ENCODE measurements at places on chromosomes 2 and 18.

GRCh38 chr2:239775623-239776435 is 249.3 kb downstream of the NDUFA10 start:
- DNase-seq, result no peak

DNA sequence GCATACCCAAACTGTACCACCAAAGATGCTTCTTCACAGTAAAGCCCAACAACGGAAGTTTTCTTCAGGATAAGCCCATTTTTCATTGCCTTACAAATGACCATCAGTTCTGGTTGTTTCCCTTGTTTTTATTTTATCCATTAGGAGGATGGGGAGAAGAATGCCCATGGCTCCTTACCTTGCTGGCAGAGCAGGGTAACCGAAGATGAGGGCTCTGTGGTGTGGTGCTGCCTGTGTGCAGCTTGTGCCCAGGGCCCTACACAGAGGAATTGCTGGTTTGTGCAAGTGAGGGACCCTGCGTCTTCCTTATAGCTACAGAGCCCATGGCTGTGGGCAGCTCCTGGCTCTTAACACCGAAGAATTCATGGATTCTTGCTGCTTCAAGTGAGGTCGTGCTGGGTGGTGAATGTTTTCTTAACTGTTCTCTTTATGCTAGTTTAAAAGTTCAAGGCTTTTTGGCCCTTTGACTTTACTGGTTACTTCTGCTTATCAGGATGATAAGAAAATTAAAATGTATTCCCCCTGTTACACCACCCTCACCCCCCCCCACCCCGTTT is 110.6 kb downstream of the MAP4K4 start:
- DNase-seq, result no peak

DNA sequence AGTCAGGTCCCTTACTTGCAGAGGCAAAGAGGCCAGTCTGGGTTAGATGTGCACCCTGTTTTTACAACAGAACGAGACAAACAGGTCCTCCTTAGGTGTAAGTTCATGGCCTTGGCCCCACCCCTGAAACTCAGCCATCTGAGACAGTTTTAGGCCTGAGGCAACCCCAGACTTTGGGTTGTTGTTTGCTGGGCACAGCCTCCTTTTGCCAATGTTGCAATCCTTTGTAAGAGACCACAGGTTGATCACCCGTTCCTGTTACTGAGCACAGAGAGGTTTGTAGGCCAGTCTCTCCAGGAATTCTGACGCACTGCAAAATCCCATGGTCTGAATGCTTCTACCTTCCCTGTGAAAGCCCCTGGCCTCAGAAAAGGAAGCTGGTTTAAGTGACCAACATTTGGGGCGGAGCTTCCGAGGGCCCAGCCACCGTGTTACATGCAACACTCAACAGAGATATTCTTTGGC is 15.5 kb upstream of the IL1RN start:
- DNase-seq, result no peak

DNA sequence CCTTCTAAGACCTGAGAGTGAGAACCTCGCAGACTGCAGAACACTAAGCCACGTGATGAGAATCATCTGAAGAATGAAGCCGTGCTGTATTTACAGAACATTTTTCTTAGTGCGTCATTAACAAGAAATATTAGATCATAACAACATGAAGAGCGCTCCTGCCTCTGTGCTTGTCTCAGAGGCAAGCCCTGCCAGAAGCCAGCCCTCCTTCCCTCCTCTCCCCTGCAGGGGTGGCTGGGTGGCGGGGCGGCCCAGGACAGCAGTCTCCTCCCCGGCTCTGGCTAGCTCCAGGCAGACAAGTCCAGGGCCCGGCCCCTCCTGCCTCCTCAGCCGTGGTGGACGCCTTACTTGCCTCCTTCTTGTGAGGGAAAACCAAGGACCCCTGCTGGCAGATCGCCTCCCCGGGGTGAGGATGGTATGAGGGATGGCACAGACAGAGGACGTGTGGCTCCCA is 262.7 kb downstream of the TWIST2 start:
- DNase-seq, result no peak
